Stimulated activated CD8-positive, alpha-beta memory T cell treated with anti-CD3 and anti-CD28 coated beads, Interleukin-7, amount 100 ng/mL, for 48 hours (primary cell): ENCODE measurements at places on chromosomes 2 and 18.

- DNase-seq = no peak
Measured at GRCh38 chr18:7021994-7022840, 95.4 kb downstream of the LAMA1 start.

DNA sequence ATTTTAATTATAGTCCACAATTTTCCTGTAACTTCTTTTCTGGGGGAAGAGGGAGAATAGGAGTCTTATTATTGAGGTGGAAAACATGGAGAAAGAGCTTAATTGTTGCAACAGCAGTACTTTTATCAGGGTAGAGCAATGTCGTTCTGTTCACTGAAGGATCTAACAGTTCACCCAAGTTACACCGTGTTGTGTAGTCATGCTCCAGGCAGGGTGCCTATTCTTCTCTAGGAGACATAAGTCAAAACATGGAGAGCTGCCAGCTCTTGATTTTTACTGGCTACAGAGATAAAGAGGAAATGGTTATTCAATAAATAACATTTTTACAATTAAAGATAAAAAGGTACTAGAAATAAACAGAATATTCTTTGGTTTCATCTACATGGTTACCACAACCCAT is 594.3 kb upstream of the NETO1 start:
- DNase-seq = no peak

GRCh38 chr2:201194097-201194496 is 11.2 kb downstream of the CASP10 start:
- no peak for DNase-seq

GRCh38 chr18:59049721-59050660 is 89.7 kb upstream of the SEC11C start:
- DNase-seq = no peak

DNA sequence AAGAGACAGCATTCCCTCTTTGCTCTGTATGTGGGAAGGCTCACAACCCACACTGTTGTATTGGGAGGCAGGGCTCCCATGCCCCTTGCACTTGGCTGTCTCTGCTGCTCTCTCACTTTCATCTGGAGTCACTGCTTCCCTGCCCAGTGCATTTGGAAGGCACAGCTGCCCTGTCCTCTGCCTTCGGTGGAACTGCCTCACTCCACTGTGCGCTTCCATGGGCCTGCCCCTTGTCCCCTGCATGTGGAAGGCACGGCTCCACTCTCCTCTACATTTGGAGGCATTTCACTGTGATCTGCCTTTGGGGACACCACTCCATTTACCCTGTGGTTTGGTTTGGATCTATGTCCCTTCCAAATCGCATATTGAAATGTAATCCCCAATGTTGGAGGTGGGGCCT is 9.1 kb upstream of the PROM2 start:
- DNase-seq = no peak

- DNase-seq = no peak
Measured at GRCh38 chr2:83587309-83587708, 871.8 kb downstream of the SUCLG1 start.

DNA sequence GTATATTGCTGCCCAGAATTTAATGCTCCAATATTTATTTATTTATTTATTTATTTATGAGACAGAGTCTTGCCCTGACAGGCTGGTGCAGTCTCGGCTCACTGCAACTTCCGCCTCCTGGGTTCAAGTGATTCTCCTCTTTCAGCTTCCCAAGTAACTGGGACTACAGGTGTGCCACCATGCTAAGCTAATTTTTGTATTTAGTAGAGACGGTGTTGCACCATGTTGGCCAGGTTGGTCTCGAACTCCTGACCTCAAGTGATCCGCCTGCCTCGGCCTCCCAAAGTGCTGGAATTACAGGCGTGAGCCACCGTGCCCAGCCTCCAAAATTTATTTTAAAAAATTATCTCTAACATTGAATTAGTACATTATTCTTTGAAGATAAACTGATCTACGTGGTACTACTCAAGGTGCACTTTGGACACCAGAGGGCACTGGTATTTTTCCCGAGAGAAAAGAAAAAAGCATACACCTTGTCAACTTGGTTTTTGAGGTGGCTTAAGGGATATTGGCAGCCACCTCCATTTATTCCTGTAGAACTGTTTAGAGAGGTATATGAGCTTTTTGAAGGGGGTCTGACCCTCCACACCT is 1.4 kb upstream of the IDH1 start:
- DNase-seq = no peak

- DNase-seq = no peak
Measured at GRCh38 chr18:48962994-48963561, 12.3 kb upstream of the SMAD7 start.

- DNase-seq = no peak
Measured at GRCh38 chr2:74001121-74001520, 16.4 kb downstream of the TET3 start.

DNA sequence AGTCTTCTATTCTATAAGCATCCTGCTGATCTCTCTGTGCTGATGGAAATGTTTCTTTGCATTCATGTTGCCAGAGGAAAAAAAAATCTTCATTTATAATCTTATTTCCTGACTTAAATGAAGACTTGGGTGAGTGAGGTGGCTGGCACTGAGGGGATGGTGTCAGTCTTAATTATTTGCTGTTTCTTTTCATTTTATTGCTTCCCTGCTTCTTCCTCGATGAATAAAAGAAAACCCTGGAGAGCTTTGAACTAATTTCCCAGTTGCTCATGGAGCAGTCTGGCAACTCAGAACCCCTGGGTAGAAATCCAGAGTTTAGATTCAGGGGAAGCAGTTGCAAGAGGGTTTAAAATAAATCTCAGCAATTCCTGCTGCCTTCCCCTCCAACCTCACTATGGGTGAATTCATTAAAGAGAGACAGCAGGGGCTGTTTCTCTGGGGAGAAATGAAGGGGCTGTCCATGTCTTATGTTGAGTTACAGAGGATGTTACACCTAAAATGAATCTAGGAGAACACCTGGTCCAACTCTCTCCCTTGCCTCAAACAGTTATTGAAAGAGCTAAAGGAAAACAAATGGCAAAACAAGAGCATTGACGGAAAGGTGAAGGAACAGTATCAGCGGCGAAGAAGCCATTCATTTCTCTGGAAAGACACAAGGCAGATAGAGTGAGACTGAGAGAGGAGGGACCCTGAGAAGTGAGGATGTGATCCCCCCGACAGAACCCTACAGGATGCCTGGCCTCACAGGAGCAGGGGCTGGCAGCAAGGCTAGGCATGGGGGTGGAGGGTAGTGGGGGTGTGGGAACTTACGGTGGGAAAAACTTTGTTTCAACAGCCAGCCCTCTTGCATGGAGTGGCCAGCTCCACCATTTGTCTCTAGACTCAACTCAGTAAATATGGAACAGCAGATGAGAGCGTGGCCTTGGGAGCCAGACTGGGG is 41.0 kb downstream of the SP110 start:
- DNase-seq = no peak

GRCh38 chr2:40271094-40271493 is 180.8 kb downstream of the SLC8A1 start:
- DNase-seq = no peak

GRCh38 chr2:146227152-146228019 is 1617.4 kb upstream of the ACVR2A start:
- no peak for DNase-seq

- no peak for DNase-seq
Measured at GRCh38 chr2:61257446-61257845, 95.5 kb downstream of the C2orf74 start.

DNA sequence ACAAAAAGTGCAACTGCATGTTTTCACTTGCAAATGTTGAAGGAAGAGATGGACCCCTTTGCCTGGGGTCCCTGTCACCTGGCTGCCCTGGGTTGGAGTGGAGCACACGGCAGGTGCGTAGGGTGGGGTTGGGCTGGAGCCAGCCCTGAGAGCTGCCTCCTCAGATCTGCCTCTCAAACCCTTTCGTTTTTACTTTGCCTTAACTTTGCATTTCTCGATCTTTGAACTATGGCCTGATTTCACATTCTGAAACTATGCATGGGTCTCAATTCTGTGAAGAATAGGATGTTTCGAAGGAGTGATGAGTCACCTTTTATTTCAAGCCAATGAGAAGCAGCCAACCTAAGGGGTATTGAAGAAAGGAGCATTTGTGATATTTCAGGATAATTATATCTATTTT is 132.8 kb downstream of the ACOXL start:
- DNase-seq = peak; percentile 32
